A375 (cell line): ENCODE measurements at places on chromosomes 6 and 20. TPM values are rescaled to one million over a fixed set of nuclear protein-coding genes. Genes with fewer than 3 reads are reported as not detected.

Gene LY6G6F
- not detected in 2 replicates for total RNA-seq

Gene IBTK
- 15.7 and 18.3 TPM in 2 replicates for total RNA-seq

Gene GJA10
- not detected in 2 replicates for total RNA-seq

Gene RSPO4
- not detected in 2 replicates for total RNA-seq

Gene SCGN
- not detected in 2 replicates for total RNA-seq

Gene KHDC1
- total RNA-seq, result not detected in 2 replicates

Gene IDH3B
- total RNA-seq, result 185 and 193 TPM in 2 replicates

Gene CD93
- total RNA-seq, result 0.85 and 0.91 TPM in 2 replicates
